Activated T-helper 1 cell treated with Interleukin-2 at 50 U/mL for 16 hours (primary cell): ENCODE measurements at places on chromosomes 5 and 9.

GRCh38 chr5:134543820-134544614 lies 18.5 kb downstream of the JADE2 start:
- DNase-seq, result no peak

- DNase-seq, result peak; percentile 35
These were observed 44.6 kb downstream of the STC2 start for GRCh38 chr5:173283318-173284288.

DNA sequence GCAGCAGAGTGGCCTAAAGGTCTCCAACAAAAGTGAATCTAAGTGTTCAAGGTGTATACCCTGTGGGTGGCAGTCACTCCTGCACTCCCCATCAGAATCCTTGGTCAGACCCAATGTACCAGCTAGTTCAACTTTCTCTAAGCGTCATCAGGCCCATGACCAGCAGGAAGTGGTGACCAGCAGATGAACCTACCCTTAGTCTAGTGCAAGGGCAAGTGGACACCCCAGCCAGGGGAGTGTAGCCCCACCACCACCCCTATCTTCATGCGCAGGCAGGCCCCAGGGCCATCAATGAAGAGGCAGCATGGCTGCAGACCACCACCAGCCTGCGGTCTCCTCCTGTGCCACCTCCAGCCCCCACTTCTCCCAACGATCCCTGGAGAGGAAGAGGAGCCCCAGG lies 213.1 kb downstream of the AGTPBP1 start:
- no peak for DNase-seq

GRCh38 chr9:33248606-33249005 lies 8.6 kb downstream of the SPINK4 start:
- no peak for DNase-seq

GRCh38 chr5:62828742-62829603 lies 250.4 kb downstream of the LRRC70 start:
- DNase-seq, result no peak

DNA sequence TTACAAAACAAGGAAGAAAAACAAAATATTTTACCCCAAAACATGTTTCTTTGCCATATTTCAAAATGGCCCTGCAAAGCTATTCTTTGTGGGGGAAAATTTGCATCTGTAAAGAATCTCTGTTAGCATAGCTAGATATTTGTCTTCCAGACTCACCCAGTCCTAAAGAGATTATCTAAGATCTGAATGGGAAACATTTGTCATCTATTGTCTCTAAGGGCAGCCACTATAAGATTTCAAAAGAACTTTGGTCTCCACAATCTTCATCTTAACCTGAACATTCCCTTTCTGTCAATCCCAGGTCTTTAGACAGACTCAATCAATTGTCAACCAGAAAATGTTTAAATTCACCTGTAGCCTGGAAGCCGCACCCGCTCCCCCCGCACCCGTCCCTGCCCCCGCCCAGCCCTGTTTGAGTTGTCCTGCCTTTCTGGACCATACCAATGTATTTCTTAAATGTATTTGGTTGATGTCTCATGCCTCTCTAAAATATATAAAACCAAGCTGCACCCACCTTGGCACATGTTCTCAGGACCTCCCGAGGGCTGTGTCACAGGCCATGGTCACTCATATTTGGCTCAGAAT lies 330.6 kb downstream of the RAB3C start:
- no peak for DNase-seq

GRCh38 chr5:8332666-8333445 lies 463.9 kb downstream of the MTRR start:
- no peak for DNase-seq

- no peak for DNase-seq
These were observed 15.0 kb upstream of the SREK1 start for GRCh38 chr5:66129144-66129543.

- DNase-seq, result no peak
These were observed 65.7 kb downstream of the GABRA6 start for GRCh38 chr5:161751265-161751664.

DNA sequence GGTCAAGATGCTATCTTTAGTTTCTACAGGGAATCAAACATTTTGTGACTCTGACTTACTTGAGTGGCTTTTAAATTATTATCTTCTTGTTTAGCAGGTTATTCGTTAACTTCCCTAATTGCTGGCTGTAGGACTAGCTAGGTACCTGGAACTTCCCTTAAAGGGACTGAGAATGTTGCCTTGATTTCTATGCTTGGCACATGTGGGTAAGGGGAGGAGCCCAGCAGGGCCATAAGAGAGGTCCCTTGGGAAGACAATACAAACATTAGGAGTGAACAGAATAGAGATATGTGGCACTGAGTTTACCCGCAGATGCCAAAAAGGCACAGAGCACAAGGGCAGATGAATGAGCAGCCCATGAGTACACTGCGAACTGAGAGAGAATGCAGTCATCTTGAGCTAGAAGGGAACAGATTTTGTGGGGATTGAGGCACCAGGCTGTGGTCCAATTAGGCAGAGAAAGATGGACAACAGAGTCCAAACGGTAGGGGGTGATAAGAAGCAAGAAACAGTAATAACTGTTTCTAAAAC lies 9.8 kb downstream of the CKMT2 start:
- DNase-seq, result no peak

- no peak for DNase-seq
These were observed 6.7 kb downstream of the DAB2IP start for GRCh38 chr9:121658166-121658565.

- DNase-seq, result no peak
These were observed 621 bp downstream of the CEP72 start for GRCh38 chr5:612498-613424.

GRCh38 chr5:72760259-72760658 lies 56.2 kb upstream of the TNPO1 start:
- DNase-seq, result no peak
